ENCODE measurements at places on chromosomes 7 and 10.
A peak's percentile ranks its signal among the peaks of the same experiment; 100 is the strongest.

- no peak for DNase-seq
Measured at GRCh38 chr10:7445474-7446185, 34.8 kb upstream of the SFMBT2 start.

GRCh38 chr7:131652934-131653333 is 96.5 kb upstream of the PODXL start:
- DNase-seq: no peak

DNA sequence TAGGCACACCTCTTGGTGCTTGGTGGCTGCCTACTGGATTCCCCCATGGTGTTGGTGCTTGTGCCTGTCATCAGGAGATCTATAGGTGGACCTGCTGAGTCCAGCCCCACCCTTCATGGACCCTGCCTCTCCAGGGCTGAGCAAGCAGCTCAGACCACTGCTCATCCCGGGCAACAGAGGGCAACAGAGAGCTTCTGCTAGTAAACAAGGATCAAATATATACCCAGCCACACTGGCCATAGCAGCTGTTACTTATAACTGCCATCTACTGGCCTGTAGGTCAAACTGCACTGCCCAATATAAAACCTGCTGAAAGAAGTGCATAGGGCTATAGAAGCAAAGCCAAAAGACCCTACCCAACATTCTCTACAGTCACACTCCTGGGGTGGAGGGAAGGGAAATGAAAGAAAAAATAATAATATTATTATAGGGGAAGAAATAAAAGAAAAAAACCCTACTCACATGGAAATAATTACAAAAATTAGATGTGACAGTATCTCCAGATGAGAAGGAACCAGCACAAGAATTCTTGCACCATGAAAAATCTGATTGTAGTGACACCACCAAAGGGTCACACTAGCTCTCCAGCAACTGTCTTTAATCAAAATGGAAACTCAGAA is 54.9 kb upstream of the ZNF800 start:
- peak; percentile 4 for DNase-seq

DNA sequence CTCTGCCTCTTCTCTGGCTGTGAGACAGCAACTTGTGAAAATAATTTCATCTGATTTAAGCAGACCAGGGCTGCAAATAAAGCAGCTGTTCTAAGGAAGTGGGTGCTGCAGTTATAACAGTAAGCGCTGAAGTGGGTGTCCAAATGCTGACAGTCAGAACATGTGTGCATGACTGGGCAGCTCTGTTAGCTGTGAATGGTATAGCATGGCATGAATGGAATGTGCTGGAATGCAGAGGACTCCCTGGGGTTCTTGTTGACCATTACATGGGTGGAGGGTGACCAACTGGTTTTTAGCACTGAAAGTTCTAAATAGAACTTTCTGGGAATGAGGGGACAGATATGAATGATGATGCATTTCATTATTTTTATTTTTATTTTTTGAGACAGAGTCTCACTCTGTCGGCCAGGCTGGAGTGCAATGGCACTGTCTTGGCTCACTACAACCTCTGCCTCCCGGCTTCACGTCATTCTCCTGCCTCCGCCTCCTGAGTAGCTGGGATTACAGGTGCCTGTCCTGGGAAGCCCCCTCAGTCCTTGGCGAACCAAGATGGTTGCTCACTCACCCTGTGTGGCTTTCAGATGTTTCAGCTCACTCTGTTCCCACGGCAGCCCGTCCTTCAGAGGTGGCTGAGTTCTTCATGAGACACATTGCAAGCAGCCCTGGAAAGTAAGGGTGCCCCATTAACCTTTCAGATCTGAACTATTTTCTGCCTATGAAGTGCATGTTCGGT is 319.8 kb upstream of the PHYHIPL start:
- no peak for DNase-seq

DNA sequence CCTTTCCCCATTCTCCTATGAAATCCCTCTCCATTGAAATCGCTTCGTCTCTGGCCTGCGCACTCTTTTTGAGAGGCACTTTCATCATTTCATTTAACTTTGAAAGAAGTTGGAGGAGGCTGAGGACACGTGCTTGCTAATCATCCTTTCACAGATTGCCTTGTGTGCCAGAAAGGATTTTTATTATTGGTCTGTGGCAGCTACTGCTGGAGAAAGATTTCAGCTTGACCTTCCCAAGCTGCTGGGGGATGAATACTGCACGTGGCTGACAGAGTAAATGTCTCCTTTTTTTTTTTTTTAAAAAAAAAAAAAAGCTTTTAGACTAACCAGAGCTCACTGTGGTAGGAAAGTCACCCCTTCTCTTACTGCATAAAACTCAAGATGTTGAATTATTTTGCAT is 44.2 kb upstream of the KCNIP2 start:
- no peak for DNase-seq

DNA sequence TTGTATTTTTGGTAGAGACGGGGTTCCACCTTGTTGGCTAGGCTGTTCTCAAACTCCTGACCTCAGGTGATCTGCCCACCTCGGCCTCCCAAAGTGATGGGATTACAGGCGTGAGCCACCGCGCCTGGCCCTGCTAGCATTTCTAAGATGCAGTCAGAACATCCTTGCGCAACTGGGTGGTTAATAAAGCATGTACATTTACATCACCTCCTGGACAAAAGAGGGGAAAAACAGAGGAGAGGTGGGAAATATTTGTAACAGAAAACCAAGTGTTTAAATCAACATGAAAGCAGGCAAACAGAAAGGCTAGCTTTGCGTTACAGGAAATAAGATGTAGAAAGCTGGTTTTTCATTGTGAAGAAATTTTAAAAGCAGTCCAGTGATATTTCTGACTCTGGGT is 220.9 kb upstream of the KMT2E start:
- DNase-seq: no peak

- peak; percentile 5 for DNase-seq
Measured at GRCh38 chr10:6203331-6204062, 765 bp downstream of the PFKFB3 start.

DNA sequence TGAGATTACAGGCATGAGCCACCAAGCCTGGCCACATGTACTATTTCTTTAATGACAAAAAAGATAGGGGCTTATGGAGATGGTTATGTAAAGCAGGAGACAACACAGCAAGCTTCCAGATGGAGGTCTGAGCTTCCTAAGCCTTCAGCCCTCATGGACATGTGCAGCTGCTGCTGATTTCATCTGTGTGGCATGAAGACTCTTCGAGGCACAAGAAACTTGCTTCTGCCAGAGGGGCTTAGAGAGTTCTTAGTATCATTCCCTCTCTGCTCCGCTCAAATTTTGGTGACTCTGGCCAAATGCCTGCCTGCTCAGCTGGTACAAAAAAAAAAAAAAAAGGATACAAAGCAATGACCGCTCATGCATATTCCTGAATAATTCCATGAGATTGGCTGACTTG is 552.5 kb downstream of the TYW1 start:
- DNase-seq: no peak

DNA sequence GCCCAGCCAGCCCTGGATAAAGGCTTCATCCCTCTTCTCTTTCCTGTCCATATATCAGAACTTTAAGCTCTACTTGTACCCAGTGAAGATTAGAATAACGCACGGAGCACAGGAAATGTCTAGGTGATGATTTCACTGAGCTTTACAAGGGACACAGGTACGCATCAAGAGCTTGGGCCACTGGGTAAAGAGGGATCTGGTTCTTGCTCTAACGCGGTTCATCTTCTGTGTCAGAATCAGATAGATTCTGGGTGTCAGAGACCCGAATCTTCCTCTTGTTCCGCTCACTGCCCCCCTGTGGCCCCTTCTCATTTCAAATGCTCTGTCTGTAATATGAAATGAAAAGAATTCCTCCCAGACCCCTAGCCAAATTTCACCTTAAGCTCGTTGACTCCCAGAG is 24.7 kb downstream of the IL2RA start:
- DNase-seq: no peak

- DNase-seq: no peak
Measured at GRCh38 chr7:157355784-157356511, 19.1 kb downstream of the DNAJB6 start.

DNA sequence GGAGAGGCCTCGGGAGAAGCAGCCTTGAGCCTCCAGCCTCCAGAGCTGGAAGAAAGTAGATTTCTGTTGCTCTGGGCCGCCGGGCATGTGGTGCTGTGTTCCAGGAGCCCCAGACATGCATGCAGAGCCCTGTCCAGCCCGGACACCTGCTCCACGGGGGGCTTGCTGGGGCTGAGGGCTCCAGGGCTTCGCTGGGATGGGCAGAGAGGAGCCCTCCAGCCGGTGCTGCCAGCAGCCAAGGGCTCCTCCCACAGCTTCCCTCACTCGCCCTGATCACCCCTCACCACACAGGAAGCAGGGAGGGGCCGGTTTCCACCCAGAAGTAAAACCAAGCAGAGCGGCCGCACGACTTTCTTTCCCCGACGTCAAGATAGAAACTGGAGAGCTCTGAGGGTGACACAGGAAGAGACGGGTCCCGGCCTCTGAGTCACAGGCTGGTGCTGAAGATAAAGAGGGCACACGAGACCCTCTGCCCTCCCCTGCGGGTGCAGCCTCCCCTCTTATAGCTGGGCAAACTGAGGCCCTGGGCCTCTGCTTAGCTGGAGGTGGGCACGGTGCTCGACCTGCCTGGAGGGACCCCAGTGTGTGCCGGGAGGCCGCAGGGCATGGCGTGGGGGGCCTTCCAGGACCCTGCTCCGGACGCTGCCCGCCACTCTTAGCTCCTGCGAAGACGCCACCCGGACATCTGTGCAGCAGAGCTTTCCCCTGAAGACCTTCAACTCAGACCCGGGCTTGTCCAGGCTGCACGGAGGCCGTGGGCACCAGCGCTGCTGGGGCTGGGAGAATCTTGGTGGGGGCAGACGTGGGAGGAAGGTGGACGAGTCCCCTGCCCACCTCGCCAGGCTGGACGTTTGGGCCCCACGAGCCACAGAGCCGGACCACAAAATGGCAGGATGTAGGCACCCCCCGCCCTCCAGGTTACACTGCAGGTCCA is 31.1 kb downstream of the ADAP1 start:
- peak; percentile 82 for DNase-seq

GRCh38 chr10:35916791-35917190 is 274.7 kb upstream of the FZD8 start:
- DNase-seq: no peak

DNA sequence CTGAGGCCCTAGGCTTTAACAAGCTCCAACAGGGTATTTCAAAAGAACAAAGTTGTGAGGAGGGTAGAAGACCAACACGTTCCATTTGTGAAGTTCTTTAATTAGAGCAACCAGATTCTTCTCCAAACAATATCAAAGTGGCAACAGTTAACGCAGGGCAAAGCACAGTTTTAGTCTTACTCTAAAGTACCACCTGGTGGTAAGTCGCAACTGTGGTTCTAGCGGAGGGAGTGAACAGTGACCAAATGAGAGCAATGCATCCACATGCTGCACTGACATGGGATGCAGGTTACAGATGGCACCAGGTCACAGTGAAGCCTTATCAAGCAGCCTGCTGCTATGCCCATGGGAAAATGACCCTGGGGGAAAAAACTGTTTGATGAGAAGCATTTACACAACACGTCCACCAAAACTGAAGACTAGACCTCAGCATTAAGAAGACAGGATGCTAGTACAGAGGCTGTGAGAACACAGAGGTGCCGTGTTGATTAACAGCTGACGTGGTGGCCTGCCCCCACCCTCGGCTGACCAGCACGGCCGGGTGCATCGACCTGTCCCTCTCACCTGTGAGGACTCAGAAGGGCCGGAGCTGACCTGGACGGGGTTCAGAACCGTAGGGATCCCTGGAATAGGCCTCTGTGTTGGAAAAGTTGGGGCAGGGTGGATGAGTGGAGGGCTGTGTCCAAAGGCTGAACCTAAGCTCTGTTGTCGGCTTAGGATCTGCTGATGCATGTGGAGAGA is 211.2 kb downstream of the GLI3 start:
- DNase-seq: no peak

DNA sequence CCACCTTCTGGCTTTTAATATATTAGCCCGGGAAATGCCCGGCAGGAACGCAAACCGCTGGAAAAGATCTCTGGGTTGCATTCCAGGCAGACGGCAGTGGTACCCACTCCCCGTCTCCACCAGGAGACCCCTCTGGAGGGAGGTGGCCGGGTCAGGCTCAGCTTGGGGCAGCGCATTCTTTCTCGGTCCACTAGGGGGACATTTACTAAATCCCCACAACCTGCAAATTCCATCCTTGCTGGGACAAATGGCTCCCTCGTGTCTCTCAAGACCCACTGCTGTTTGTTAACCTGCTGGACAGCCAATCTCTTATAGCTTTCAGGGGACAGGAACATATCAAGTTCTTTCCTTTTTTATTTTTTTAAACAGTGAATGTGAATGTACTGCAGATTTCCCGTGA is 45.8 kb upstream of the CARD11 start:
- no peak for DNase-seq

DNA sequence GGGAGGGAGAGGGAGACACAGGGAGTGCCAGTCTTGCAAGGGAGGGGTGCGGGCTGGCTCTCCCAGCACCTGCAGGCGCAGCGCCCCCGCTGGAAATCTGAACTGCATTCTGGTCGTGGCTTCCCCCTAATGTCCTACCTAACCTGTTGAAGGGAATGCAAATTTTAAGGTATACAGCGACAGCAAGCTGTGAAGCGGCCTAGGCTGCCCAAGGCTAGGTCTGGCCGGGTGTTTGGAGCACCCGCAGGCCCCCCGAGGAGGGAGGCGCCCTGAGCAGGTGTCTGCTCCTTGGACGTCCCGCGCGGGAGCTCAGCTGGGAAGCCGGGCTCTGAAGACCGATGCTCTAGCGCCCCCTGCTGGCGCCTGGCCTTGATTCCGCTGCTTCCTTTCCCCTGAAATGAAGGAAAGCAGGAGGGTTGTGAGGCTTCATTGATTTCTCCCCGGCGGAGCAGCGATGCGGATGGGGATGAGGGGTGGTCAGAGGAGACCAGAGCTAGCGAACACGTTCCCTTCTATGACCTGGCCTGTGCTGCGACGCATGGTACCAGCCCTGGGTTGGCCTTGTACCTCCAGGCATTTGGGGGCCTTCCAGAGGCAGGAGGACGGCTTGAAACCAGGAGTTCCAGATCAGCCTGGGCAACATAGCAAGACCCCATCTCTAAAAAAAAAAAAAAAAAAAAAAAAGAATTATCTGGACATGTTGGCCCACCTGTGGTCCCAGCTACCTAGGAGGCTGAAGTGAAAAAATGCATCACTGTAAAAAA is 601.3 kb downstream of the GALNT17 start:
- DNase-seq: peak; percentile 7

DNA sequence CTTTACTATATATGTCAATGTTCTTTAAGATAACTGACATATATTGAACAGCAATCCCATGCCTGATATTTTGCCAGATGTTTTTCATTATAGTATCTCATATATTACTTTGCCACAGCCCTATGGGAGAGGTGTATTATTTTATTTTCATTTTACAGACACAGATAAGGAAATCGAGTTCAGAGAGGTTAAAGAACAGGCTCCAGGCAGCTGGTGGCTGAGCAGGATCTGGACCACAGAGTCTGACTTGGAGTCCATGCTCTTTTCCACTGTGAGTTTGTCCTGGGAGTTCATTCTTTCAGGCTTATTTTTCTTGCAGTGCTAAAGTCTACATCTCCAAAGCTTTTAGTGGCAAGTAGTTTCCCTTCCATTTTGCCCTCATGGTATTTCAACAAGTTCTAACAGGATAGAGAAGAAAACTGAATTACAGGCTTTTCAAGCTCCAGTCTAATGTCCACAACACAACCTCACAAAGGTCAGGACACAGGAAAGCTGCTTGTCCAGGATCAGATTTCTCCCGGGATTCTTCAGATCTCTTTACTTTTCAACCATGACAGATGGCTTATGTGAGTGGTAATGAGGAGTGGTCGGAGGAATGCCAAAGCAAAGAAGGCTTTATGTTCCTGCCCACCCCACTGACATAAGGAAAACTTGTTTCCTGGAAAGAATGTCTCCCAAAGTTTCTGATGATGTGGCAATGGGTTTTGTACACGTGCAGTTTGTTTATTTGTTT is 13.1 kb upstream of the SLC35B4 start:
- no peak for DNase-seq

- DNase-seq: no peak
Measured at GRCh38 chr7:33191340-33191739, 62.0 kb downstream of the BBS9 start.

All from stimulated activated CD4-positive, alpha-beta T cell treated with anti-CD3 and anti-CD28 coated beads, Interleukin-1b, Interleukin-23, amount 100 ng/mL, for 1 hour (primary cell).